ENCODE measurements at places on chromosomes 1 and 21. TPM values are rescaled to one million over a fixed set of nuclear protein-coding genes. Genes with fewer than 3 reads are reported as not detected.

SPRR2A gene
- not detected for polyA plus RNA-seq

RGS1 gene
- 1.3 TPM for polyA plus RNA-seq

PAQR7 gene
- polyA plus RNA-seq, result 26.6 TPM

VWA5B1 gene
- polyA plus RNA-seq, result 1.4 TPM

SPRR3 gene
- not detected for polyA plus RNA-seq

Data from renal pelvis (tissue), 12 donors.